ENCODE measurements at places on chromosomes 12 and 14.

DNA sequence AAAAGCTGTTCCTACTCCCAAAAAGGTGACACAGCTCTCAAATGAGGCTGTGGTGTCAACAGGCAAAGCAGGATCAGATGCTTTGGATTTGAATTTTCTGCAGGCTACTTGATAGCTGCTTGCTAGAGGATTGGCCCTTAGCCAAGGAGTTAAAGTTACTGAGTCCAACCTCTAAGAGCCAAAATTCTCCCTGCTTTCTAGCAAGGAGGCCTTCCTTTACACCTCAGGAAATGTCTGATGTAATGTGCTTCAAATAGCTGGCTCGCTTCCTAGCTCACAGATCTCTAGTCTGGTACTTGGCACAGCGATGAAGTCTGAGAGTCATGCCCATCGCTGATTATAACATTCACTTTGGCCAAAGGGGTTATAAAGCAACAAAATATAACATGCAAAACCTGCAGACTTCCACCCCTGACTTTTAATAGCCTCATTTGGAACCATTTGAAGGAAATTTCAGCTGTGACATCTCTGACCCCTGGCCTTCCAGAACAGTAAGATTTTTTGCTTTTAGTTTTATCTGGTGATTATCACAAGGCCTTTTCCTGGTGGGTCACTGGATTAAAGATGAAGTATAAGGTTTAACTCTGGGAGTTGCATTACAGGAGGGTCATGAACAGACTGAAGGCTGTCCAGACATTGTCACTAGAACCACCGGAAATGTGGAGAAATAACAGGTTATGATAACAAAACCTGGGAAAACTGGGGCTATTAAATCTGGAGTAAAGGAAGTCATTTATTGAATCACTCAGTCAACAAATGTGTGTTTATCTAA is 189.7 kb downstream of the EPS8 start:
- no peak for DNase-seq

DNA sequence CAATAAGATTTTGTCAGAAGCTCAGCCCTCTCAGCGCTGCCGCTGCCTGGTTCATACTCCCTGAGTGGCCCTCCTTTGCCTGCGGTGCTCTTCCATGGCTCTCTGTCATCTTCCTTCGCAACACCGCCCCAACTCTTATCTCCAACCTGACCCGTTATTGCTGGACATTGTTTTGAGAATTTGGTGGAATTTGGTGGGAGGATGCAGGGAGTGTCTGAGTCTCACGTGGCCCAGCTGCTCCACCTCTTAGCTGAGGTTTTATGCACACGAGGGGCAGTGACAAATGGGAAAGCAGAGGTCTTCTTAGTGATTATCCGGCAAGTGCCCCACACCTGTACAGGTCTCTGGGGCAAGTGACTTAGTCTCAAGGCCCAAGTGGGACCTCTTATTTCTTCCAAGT is 97.5 kb upstream of the RPH3A start:
- DNase-seq: no peak

DNA sequence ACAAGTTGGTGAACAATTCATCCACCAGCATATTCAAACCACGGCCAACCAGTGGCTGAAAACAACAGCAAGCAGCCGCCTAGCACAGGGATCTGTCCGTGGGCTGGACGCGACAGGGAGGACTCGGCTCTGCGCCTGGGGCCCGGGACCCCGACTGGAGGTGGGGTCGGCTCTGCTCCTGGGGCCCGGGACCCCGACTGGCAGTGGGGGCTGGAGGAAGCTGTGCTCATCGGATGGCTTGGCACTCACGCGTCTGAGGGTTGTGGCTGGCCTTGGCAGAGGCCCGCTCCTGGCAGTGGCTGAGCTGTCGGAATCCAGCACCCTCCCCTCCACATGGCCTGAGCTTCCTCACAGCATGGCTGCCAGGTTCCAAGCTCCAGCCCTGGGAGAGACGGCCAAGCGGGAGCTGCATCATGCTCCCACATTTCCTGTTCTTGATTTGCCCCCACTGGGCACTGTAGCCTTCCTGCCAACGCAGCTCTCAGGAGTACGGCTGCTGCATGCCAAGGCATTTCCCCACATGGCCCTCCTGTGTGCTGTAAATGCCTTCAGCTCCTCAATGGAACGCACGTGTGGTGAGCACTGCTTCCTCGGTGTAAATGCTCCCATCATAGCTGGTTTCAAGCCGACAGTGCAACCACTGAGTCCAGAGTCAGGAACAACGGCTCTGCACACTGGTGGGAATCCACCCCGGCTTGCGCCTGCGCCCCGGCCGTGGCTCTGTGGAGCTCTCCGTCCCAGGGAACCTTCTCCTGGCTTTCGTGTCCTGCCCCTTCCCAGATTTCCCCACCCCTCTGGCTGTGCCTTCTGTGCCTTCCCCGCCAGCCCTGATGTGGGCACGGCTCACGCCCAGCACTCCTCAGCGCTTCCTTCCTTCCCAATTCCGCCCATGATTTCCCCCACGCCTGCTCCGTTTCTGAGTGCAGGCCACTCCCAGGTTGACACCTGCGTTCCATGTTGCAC is 7.3 kb upstream of the GALNT9 start:
- no peak for DNase-seq

GRCh38 chr12:6607751-6608591 is 792 bp upstream of the CHD4 start:
- peak; percentile 24 for DNase-seq

DNA sequence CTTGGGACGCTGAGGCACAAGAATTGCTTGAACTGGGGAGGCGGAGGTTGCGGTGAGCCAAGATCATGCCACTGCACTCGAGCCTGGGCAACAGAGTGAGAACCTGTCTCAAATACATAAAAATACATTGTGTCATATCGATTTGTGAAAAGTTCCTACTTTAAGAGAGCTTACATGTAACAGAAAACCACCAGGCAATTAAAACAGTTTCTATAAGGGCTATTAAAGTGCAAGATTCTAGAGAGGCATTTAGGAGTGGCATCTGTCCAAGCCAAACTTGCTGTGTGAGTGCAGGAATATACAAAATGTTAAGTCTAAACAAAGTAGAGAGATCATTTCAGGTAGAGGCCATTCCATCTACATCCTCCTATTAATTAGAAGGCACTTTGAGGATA is 1.7 kb upstream of the NEK9 start:
- DNase-seq: no peak

DNA sequence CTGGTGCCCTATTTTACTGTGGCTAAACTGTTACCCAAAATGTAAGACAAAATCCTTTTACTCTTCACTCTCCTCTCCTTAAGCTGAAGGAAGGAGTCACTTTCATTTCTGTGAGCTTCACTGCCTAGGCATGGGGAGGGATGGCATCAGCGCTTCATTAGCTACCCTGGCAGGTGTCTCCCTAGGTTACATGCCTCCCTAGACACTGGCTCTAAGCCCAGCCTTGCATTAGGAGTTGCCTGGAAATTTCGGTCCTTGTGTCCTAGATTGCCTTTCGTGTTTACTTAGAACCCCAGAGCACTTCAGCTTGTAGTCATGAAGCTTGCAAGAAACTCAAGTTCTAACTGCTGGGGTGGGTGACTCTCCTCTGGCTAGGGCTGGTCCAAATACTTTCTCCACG is 520.5 kb upstream of the STXBP6 start:
- no peak for DNase-seq

DNA sequence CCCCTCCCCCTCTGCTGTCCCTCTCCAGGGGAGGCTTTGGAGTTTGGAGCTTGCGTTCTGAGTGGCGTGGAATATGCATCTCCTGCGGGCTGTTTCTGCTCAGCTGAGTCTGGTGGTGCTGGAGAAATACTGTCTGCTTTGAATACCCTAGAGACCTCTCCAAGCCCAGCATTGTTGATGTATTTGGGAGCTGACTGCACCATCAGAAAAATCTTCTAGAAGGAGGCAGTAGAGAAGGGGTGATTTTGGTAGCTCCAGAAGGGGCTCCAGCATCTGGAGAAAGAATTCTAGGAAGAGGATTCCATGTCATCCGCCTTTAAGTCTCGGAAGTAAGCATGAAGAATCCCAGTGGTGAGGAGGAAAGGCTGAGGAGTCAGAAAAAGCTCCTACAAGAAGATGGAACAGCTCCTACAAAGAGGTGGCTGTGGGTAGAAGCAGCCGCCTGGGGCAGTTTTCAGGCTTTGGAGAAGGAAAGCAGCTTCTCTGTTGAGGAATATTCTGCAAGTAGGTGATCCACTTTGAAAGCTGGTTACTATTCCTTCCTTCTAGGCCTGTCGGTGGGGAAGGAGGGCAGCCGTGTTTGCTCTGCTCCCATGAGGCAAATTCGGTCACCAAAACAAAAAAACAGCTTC is 9.7 kb downstream of the MLXIP start:
- no peak for DNase-seq

- peak; percentile 64 for DNase-seq
Observed at GRCh38 chr12:67456431-67456901, 187.3 kb downstream of the CAND1 start.

GRCh38 chr12:127779301-127780045 is 487.5 kb upstream of the TMEM132C start:
- DNase-seq: no peak

DNA sequence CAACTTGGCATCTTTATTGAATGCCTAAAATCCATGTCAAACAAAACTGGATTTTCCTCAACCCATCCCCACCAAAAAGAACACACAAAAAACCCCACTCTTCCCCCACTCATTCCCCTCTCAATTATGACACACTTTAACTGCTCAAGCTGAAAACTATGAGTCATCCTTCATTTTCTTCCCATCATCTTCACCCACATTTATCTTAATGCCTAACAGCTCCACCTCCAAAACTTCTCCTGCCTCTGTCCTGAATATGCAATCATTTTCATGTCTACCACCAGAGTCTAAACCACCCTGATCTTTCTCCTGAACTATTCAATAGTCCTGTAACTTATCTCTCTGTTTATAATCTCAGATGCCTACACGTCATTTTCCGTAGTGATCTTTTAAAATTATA is 239.7 kb downstream of the BCAT1 start:
- peak; percentile 90 for DNase-seq

All from inflammatory macrophage treated with lipopolysaccharide for 4 hours (primary cell).